ENCODE measurements at places on chromosomes 1 and 21.
A peak's percentile ranks its signal among the peaks of the same experiment; 100 is the strongest.

- no peak for DNase-seq
Observed at GRCh38 chr21:46152927-46153246, 2.5 kb downstream of the FTCD start.

DNA sequence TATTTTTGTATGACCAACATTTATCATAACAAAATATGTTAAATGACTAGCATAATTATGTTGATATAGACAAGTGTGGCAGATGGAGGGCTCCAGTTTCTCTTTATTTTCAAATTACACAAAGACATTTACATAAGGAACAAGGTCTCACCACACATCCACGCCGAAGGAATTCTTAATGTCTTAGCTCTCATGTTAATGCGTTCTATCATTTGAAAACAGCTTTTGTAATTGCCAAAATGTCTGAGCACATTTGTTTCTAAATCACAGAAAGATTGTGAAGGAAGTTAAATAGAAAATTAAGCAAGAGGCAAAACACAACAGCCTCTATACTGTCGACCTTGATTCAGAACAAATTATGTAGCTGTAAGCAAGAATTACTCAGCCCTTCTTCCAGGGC, 223.0 kb upstream of the NR5A2 start:
- DNase-seq = no peak

- no peak for DNase-seq
Observed at GRCh38 chr1:51549016-51549619, 30.1 kb upstream of the EPS15 start.

GRCh38 chr1:143574891-143575520, 396.8 kb downstream of the FAM72C start:
- no peak for DNase-seq

DNA sequence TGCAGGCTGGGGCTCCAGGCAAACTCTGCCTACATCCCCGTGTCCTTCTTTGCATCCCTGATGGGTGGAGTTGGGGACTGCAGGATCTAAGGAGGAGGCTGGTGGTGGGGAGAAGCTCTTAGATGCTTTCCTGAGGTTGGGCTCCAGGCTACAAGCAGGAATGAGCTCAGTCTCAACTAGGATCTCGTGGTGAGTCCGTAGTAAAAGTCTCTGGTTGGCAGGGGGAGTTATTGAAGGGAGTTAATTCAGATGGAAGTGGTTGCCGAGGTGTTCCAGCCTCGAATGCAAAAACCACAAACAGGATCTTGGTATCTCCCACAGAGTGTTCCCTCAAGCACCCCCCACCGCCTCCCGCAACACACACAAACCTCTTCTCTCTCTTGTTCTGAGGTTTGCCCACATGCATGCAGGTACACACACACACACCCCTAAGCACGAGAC, 35.0 kb downstream of the TMCC2 start:
- DNase-seq = peak; percentile 41

- no peak for DNase-seq
Observed at GRCh38 chr1:56511766-56512165, 67.6 kb downstream of the PLPP3 start.

- no peak for DNase-seq
Observed at GRCh38 chr1:67525053-67525760, 95.0 kb upstream of the SERBP1 start.

DNA sequence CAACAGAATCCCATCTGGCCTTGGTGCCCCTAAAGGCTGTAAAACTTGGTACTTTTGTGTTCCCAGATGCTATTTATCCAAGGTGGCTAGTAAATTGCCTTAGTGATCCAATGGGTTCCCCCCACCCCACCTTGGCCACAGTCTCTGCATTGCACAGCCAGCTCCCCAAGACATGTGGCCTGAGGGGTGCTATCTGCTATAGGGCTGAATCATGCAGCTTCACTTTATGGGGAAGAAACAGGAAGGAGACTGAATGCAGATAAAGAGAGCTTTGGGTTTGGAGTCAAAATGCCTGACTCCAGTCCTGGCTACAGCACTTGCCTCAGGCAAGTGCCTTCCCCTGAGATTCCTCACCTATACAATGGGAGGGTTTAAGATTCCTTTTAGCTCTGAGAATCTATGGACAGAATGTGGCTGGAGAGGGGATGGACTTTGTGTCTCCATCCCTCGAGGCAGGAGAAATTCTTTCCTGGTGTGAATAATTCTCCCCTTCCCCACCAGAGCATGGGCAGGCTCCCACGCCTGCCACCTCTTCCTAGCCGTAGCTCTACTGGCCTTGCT, 6.5 kb downstream of the RHEX start:
- no peak for DNase-seq

DNA sequence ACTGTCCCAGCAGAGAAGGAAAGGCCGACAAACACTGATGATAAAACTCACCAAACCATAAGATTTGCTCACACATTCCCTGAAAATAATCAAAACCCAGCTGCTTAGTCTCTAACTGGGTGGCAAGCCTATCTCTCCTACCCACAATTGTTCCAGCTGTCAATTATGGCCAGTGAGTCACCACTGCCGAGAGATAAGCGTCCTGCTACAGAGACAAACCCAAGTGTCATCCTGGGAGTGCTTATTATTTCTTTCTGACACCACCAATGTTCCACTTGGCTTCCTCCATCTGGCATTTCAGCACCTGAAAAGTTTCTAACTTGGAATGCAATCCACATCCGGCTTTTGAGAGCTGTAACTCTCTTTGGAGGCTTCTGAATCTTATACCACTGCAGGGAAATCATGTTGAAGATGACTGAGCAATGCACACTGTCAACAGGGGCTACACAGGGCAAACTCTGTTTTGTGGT, 51.5 kb upstream of the VAV3 start:
- DNase-seq = peak; percentile 77

DNA sequence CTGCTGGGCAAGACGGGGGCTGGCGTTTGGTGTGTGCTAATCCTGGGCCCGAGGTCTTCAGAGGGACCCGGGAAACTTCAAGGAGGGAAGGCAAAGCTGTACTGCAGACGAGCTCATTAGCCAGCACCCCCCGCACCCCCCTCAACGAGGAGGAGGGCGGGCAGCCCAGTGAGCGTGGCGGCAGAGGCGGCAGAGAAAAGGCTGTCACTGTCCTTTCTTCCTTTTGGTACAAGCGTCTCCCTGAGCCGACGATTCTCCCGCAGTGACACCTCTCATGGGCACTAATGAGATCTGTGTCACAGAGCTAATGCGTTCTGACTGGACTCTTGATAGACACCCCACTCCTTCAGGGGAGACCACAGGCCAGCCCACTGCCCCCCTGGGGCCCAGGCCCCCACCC, 29.5 kb downstream of the DMAP1 start:
- DNase-seq = no peak

GRCh38 chr1:5810553-5811270, 181.5 kb downstream of the NPHP4 start:
- no peak for DNase-seq

Data from iris pigment epithelial cell (primary cell).